ENCODE measurements at places on chromosomes 5 and 9.

GRCh38 chr5:63959177-63959982 is 2.9 kb downstream of the HTR1A start:
- no peak for DNase-seq

DNA sequence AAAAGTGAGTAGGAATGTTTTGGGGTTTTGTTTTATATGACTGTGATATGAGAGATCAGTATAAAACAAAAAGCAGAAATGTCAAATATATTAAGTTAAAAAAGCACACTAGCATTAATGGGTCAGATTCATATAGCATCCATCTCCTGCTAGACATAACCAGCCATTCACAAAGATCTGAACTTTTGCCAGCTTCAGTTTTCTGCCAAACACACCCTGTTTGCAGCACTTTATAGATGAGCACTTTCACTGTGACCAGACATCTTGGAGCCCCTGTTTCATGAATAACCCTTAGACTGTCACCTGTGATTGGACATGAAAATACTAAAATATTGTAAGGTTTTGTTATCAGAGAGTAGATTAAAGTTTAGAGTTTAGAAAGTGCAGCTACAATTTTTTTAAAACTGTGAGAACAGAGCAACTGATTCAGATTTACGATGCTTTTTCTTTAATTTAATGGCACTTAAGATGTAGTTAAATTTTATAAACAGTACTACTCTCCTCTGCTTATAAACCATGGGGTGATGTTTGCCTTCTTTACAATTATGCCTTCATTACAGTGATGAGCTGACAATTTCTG is 142.6 kb downstream of the KCTD16 start:
- no peak for DNase-seq

DNA sequence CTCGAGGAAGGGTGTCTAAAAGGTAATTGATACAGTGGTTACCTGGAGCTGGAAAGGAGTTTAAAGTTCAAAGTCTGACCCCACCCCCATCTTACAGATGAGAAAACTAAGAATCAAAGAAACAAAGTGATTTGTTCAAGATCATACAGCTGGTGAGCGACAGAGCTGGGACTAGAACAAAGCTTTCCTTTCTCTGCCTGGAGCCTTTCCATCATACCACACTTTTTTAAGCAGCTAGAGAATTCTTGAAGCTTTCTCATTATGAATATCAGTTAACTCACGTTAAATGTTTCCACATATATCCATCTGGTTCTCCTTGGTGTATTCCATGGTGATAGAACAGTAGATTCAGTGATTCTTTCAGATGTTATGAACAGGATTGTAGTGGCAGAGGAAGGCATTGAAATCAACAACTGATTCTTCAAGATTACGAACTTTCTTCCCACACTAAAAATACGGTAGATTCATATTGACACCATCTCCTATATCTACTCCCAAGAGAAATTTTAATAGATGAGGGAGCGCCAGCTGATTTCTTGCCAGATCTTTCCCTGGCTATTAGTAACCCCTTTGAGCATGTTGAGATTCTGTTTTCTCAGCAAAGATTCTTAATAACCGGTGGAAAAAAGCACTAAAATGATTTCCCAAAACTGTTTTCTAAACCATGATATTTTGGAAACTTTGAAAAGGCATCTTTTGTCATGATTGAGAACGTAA is 233.7 kb downstream of the ADAMTSL1 start:
- DNase-seq: no peak

- DNase-seq: no peak
Observed at GRCh38 chr9:32955655-32956478, 45.6 kb downstream of the APTX start.

- no peak for DNase-seq
Observed at GRCh38 chr9:16976427-16976826, 106.0 kb upstream of the BNC2 start.

- DNase-seq: no peak
Observed at GRCh38 chr9:128168731-128169308, 8.8 kb downstream of the BBLN start.

DNA sequence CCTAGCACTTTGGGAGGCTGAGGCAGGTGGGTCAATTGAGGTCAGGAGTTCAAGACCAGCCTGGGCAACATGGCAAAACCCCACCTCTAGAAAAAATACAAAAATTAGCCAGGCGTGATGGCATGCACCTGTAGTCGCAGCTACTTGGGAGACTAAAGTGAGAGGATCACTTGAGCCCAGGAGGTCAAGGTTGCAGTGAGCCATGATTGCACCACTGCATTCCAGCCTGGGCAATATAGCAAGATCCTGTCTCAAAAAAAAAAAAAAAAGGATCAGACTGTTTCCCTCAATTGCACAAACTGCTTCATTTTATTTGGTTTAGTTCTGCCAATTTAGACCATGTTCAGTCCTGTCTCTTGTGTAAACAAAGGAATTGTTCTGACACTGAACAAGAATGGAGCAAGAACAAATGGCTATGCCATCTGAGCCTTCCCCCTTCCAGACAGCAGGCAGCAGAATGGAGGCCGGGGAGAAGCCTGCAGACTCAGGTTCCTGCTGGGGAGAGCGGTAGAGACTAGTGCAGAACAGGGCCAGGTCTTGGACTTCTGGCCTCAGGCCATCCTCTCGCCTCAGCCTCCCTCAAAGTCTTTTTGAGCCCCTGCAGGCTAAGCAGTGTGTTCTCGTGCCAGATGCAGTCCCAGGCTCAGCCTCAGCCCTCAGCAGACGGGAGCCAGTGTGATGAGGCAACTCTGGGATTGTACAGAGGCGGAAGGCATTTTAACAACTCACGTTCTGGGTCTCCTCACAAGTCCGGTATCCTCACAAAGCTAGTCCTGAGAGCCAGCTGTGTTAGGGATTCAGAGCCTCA is 18.2 kb downstream of the HNRNPH1 start:
- DNase-seq: no peak

DNA sequence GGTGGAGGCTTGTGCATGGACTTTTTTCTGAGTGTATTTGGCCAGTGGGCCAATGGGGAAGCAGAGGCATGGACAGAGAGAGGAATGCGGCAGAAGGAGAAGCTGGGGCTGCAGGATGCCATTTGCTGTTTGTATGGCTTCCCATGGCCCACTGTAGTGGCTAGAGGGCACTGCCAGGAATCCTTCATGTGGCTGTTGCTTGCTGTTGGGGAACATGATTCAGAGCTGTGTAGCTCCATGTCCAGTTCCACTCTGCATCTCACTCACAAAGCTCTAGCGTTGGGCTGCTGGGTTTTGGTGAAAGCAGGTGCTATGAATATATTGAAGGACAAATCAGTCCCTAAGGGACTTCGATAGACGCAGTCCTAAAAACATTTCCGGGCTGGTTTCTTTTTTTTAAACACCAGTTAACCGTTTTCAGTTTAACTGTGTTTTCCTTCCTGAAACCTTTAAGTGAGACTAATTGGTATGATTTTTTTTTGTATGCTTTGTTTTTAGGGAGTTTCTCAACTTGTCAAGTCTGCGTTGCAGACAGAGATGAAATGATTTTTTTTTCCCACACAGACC is 51.3 kb downstream of the SLC22A5 start:
- DNase-seq: peak; percentile 61

DNA sequence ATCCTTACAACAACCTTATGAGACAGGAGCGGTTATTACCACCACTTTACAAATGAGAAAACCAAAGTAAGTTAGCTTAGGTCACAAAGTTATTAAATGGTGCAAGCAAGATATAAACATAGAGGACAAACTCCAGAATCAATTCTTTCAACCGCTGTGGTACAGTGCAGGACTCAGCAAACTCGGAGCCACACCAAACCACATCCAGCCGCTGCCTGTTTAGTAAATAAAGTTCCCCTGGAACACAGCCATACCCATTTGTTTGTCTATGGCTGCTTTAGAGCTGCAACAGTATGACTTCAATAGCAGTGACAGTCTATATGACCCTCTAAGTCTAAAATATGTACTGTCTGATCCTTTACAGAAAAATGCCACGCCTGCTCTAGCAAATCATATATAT is 1567.2 kb upstream of the WWC1 start:
- DNase-seq: no peak

DNA sequence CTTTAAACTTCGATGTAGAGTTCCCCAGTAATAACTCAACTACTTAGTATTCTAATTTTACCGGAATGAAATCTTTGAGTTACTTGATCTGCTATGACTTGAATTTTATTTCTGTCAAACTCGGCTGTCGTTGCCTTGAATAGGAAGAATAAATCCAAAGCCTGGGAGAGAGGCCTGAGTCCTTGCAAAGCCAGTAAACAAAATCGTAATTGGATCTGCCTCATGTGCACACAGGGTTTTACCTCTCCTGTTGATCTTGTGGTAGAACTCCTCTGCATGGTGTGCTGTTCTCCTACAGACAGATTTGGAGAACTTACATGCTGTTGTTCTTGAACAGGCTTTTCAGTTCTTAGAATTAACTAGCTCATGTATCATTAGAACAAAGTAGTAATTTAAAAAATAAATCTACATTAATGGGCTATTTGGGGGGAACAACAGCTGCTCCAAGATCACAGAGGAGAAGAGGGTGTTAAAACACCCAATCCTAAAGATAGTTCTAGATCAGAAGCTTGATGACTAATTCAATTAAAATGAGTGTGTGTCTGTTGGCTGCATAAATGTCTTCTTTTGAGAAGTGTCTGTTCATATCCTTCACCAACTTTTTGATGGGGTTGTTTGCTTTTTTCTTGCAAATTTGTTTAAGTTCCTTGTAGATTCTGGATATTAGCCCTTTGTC is 28.9 kb downstream of the HSPB3 start:
- DNase-seq: no peak

GRCh38 chr9:4541856-4542255 is 51.6 kb downstream of the SLC1A1 start:
- DNase-seq: no peak

DNA sequence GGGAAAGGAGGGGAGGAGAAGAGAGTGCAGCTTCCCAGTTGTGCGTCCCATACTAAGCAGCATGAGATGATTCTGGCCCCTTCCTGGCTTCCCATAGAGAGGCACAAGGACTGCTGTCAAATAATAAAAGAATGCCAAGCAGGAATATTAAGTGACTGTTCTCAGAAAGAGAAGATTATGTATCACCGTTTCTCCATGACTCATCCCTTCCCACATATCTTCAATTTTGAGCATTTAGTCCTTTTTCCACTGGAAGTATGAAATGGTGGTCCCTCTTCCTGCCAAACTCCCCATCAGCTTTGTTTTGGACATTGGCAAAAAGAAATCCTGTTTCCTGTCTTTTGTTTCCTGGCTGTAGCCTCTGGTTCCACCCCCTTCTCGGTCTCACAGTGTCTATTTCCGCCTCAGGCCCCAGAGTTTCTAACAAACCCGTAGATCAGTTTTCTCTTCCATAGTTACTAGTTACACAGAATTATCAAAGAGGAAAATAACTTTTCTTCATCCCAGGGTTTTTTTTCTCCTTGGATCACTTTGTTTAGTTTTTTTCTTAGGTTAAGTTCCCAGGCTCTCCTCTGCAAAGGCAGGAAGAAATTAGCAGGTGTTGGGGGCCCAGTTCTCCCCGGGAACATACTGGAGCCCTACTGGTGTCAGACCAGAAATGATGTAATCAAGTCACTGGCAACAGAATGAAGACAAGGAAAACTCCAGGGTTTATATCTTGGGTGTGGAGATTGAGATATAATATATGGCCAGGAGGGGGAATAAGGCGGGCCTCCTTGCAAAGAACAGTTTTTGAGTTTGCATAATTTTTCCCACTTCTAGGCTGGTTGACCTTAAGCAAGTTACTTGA is 26.4 kb upstream of the ARHGAP26 start:
- no peak for DNase-seq

GRCh38 chr5:154190595-154191304 is at the start of gene GALNT10:
Gene GALNT10 (plus strand): TSS chr5:154190733. CDS start chr5:154190867, 134 bp downstream.
- peak; percentile 44 for DNase-seq

- no peak for DNase-seq
Observed at GRCh38 chr5:42919600-42919999, 107.9 kb upstream of the SELENOP start.

GRCh38 chr9:105205787-105206495 is 38.5 kb upstream of the SLC44A1 start:
- DNase-seq: no peak

- no peak for DNase-seq
Observed at GRCh38 chr9:107358986-107359385, 75.9 kb downstream of the RAD23B start.

DNA sequence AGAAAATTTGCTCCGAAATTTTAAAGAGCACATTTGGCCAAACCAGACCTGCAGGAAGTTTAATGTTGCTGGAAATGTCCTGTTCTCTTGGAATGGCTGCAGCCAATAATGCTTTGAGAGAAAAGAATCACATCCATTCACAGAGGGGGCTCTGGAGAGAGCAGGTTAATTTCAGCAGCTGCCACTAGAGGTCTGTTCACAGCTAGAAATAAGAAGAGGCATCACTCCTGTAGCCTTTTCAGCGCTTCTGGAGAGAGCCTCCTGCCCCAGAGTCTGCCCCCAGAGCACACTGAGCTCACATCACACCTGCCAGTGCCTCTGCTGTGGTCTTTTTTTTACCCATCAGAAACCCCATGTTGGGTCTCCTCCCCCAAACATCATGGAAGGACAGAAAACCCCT is 124.8 kb upstream of the RAD23B start:
- DNase-seq: no peak

DNA sequence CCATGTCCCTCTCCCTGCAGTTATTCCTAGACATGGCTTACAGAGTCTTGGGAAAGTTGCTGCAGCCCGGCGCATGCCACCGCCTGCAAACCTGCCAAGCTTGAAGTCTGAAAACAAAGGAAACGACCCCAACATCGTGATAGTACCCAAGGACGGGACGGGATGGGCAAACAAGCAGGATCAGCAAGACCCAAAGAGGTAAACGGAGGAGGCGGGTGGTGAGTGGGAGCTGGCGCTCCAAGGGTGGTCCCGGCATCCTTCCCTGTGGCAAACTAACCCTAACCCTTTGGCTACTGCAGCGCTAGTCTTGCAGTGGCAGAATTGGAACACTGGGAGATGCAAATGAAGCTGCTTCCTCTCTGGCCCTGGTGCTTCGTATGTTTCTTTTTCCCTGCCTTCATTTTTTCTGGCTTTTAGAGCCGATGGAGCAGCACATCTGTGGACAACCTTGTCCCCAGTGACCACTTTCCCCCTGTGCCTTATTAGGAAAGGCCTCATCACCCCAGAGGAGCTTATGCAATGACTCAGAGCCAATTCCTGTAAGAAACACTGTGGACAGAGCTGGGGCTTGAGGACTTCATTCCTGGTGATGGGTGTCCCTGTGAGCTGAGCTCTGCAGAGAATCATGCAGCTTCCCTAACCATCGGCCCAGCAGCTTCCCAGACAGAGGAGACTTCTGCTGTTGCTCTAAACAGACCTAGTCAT is 38.9 kb downstream of the PRRC2B start:
- no peak for DNase-seq

DNA sequence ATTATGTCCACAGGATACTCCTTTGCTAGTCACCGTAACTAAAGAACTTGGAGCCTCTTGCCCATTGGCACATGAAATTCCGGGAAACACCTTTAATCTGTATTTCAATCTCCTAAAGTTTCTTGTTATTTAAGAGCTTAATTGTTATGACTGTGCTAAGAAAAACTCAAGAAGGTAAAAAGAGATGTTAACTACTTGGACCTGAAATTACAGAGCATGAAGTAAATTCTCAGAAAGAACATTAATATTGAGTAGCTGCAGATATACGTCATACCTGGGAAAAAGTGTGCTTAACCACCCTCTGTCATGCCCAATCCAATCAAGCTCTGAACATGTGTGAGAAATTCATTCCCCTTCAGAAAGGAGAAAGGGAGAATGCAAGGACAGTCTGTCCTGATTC is 394.9 kb upstream of the PTGER4 start:
- no peak for DNase-seq

Data from T-helper 1 cell (primary cell).